A549 treated with dexamethasone at 1 μM for 4 hours (cell line): ENCODE measurements at places on chromosomes 2 and 18. TPM values are rescaled to one million over a fixed set of nuclear protein-coding genes. Genes with fewer than 3 reads are reported as not detected.

Gene ZC3H15
- total RNA-seq, result 83.5 to 92.4 TPM (median 89.1 TPM) in 5 replicates

Gene AMER3
- total RNA-seq, result not detected in 5 replicates

Gene DNAJC5G
- not detected in 5 replicates for total RNA-seq

Gene NHEJ1
- 16.7 to 18.7 TPM (median 17.5 TPM) in 5 replicates for total RNA-seq

Gene CHRND
- total RNA-seq, result 0.07 to 0.09 TPM in 2 of 5 replicates, not detected in the others

Gene AQP4
- 0.13 TPM in 1 of 5 replicates, not detected in the others for total RNA-seq

Gene IL37
- total RNA-seq, result 0.23 TPM in 1 of 5 replicates, not detected in the others
